Stimulated activated CD4-positive, alpha-beta T cell treated with anti-CD3 and anti-CD28 coated beads, Interleukin-4, amount 100 ng/mL, for 4 hours (primary cell): ENCODE measurements at places on chromosomes 3 and 15.

- DNase-seq = no peak
Observed at GRCh38 chr15:48500595-48500994, 144.9 kb downstream of the FBN1 start.

DNA sequence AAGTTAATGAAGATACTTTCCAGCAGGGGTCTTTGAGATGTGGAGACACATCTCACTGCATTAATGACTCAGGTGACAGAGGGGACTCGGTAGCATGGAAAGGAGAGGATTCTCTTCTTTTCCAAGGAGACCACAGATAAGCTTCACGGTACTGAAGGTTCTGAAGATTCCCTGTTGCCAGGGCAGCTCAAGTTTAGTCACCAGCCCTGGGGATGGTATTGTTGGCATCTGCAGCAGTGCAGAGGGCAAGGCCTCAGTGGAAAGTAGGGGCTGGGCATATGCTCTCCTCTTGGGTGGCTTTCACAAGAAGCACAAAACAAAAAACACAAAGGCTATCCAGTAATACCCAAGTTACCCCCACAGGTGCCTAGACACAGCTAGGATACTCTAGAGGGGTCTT is 38.0 kb upstream of the MRPL3 start:
- no peak for DNase-seq

GRCh38 chr3:153285982-153286381 is 124.0 kb downstream of the RAP2B start:
- no peak for DNase-seq

DNA sequence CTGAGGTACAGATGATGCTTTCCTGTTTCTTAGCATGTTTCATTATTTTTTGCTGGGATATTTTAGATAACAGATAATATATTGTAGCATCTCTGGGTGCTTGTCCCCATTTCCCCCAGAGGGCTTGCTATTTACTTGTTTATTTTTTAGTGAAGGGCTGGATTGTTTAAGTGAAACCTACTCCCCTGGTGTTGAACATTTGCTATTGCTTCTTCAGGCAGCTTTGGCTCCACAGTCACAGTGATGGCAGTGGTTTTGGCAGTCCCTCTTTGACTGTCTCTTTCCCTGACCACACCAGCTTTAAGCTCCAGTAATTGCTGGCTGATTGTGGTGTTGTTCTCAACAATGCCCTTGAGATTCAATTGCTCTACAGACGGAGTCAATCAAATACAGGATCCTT is 128.9 kb downstream of the KLF13 start:
- no peak for DNase-seq

DNA sequence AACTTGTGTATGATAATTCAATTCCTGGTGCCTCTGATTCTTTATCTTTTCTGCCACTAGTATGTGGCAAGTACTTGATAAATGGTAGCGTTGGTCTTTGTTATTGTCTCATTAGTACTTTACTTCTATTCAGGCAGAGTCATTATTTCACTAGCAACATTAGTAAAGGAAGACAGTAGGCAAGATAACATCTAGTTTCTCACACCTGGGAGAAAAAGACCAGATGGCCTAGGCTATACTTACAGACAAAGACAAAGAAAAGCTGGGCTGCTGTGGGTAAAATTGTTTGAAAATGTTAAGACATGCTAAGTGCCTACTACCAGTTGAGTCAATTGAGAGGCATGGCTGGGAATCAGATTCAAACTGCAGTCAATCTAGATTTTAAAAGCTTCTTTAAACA is 198.7 kb upstream of the CMC1 start:
- no peak for DNase-seq

GRCh38 chr3:40511031-40511718 is 5.3 kb downstream of the ZNF620 start:
- no peak for DNase-seq

GRCh38 chr3:23202203-23202920 is 765 bp upstream of the UBE2E2 start:
- no peak for DNase-seq

DNA sequence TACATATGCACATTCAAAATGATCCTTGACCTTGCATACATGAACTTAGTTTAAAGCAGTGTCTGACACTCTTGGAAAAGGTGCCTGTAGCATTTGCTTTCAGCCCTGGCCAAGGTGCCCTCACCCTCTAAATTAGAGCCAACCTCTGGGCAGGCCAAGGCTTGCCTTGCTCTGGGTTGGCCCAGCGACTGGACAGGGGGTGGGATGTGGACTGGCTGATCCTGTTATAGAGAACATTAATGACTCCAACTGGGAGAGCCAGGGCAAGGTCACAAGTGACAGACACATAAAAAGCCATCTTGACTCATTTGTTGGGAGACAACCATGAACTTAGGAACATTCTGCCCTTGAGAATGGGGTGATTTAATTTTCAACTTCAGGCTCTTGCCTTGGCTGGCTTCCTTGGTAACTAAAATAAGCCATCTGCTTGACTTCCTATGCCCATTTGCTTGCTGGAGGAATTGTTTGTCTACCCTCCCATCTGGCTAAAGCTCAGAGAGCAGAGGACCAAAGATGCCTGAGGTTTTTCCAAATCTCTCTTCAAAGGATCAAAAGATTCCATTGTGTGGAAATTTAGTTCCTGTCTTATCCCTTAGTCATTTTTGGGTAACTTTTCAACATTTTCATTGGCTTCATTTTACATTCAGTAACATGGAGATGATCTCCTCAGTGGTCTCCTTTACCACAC is 403.7 kb downstream of the SOX2 start:
- DNase-seq = no peak

DNA sequence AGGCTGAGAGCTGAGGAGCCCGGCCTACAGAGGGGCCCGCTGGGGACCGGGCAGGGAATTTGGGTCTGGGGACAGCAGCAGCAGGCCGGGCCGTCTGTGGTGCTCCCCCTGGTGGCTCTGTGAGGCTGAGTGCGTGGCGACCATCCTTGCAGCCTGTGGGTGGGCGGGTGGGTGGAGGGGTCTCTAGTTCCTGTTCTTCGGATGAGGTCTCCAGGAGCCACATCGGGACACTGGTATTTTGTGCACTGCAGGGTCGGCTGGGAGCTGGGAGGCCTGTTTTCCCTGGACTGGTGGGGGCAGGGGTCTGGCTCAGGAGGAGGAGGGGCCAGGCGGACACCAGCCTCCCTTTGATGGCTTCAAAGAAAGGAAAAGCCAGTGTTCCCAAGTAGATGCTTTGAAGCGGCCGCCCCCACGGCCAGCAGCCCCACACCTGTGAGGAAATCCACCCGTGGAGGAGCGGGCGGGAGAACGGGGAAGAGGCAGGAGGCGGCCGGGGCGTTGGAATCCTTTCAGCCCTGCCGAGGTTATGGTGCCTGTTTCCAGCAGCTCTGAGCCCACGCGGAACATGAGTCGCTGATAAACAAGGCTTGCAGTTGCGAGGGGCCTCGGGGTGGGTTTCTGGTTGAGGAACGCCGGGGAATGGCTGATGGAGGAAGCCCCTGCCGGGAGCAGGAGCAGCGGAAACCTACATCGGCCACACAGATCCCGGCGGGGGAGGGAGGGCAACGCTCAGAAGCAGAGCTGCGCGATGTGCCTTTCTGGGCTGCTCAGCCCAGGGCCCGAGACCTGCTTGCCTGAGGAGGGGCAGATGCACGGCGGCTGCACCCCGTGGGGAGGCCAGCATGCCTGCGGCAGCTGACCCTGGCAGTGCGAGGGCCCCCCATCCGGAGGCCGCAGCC is 154.3 kb downstream of the NSMCE3 start:
- DNase-seq = no peak

- DNase-seq = no peak
Observed at GRCh38 chr15:31457631-31458526, 131.2 kb downstream of the KLF13 start.

DNA sequence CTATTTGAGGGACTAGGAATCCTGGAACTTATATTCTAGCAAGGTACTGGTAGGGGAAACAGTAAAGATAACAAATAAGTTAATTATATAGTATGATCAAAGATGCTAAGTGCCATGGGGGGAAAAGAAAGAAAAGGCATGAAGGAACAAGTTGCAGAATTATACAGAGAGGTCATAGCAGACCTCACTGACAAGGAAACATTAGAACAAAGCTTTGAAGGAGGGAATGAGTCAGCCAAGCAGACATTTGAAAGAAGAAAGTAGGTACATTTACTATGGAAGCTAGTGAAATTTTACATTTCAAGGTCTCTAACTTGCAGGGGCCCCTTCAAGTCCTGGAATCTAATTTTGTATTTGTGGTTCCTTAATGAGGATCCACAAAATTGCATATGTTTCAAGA is 57.2 kb upstream of the TIPARP start:
- no peak for DNase-seq
